ENCODE measurements at places on chromosomes 16 and 17. TPM values are rescaled to one million over a fixed set of nuclear protein-coding genes. Genes with fewer than 3 reads are reported as not detected.

TBX6 gene
- 0.38 TPM for total RNA-seq

PABPN1L gene
- not detected for total RNA-seq

NPEPPS gene
- total RNA-seq = 146 TPM

FAM20A gene
- 7.7 TPM for total RNA-seq

MYH1 gene
- total RNA-seq = 0.16 TPM

GRAPL gene
- total RNA-seq = 7.2 TPM

MSLN gene
- 0.44 TPM for total RNA-seq

CD79B gene
- total RNA-seq = 4.6 TPM

SLC12A3 gene
- total RNA-seq = not detected

EPX gene
- not detected for total RNA-seq

HIC1 gene
- 15.6 TPM for total RNA-seq

SHISA6 gene
- 0.82 TPM for total RNA-seq

DPEP2 gene
- 9.0 TPM for total RNA-seq

IGF2BP1 gene
- not detected for total RNA-seq

HNF1B gene
- total RNA-seq = not detected

PRKCB gene
- 3.4 TPM for total RNA-seq

FOXJ1 gene
- not detected for total RNA-seq

GUCY2D gene
- total RNA-seq = not detected

P3H4 gene
- total RNA-seq = 4.7 TPM

KRTAP9-1 gene
- total RNA-seq = not detected

ABCC12 gene
- total RNA-seq = not detected

TBC1D3B gene
- total RNA-seq = 2.9 TPM

NUBP1 gene
- total RNA-seq = 23.5 TPM

SP6 gene
- not detected for total RNA-seq

SGCA gene
- not detected for total RNA-seq

OR1A1 gene
- not detected for total RNA-seq

WNT9B gene
- total RNA-seq = not detected

DPEP3 gene
- total RNA-seq = 0.22 TPM

ESRP2 gene
- 0.22 TPM for total RNA-seq

TBC1D26 gene
- 1.5 TPM for total RNA-seq

AOC2 gene
- total RNA-seq = 15.0 TPM

CCDC182 gene
- not detected for total RNA-seq

DHX58 gene
- 15.0 TPM for total RNA-seq

MGAT5B gene
- total RNA-seq = not detected

SCN4A gene
- 6.2 TPM for total RNA-seq

USP6 gene
- total RNA-seq = 5.1 TPM

SLC2A4 gene
- total RNA-seq = 5.6 TPM

EIF1 gene
- total RNA-seq = 699 TPM

ITGB4 gene
- 25.2 TPM for total RNA-seq

PARN gene
- total RNA-seq = 37.1 TPM

P2RX5 gene
- not detected for total RNA-seq

CD300H gene
- total RNA-seq = not detected

CNTNAP1 gene
- total RNA-seq = 3.1 TPM

USP36 gene
- total RNA-seq = 38.3 TPM

SYNGR3 gene
- not detected for total RNA-seq

ITFG1 gene
- total RNA-seq = 78.8 TPM

ICAM2 gene
- 87.6 TPM for total RNA-seq

ATP2C2 gene
- total RNA-seq = not detected

ZP2 gene
- total RNA-seq = not detected

DBNDD1 gene
- 1.4 TPM for total RNA-seq

TEX19 gene
- not detected for total RNA-seq

WDR81 gene
- 41.6 TPM for total RNA-seq

CCL1 gene
- total RNA-seq = not detected
